BJ (cell line): ENCODE measurements at places on chromosomes 11 and 22.

DNA sequence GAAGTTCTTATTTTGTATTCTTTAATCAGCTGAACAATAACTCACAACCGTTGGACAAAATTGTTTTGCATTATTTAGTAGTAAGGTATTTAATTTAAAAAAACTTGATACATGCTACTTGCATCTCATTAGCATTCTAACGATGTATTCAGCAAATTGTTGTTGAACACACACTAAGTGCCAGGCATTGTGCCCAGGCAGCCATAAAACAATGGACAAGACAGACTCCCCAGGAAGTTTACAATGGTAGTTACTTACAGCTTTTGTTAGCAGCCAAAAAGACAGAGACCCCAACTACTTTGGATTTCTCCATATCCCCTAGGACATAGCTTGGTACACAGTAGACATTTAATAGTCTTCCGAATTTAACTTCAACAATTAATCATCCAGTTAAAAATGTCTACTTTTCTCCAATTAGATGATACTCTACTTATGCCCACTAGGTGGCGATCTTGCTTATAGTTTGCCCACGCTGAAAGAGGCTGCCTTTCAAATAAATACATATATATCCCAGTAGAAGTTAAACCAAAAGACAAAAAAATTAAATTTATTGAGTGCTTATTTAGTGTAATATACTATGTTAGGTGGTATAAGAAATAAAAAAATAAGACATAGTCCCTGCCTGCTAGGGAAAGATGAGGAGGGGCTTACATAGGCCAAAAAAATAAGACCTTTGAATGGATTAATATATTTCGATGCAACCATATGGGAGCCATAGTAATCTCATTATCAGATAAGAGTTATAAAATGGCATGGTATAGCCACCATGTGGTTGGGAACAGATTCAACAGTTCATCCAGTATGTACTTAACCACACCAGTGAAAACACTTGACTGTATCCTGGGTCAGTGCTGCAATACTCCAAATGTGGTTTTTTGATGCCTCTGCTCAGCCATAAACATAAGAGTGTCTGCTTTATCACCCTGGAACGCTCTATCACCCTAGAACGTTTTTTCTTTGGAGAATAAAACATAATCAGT is 2.0 kb upstream of the FJX1 start:
- no peak for DNase-seq

- DNase-seq: no peak
These were observed 24.9 kb downstream of the CLPB start for GRCh38 chr11:72409458-72409857.

- no peak for DNase-seq
These were observed 5.1 kb downstream of the OR10V1 start for GRCh38 chr11:59708537-59708936.

DNA sequence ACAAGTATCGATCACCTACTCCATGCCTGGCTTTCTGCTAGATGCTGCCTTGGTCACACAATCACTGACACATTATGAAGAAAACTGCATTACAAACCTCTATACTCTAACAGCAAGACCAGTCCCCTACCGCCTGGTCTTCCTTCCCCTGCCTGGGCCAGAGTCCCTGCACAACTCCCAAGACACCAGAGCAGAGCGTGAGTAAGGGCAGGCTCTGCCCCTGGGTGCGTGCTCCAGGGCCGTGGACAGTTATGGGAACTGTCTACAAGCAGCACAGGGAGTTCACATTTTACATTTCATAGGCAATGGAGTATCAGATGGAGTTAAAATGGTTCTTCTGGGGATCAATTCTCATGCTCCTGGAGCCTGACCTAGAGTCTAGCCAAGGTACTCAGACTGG is 6.5 kb downstream of the FZD4 start:
- DNase-seq: no peak

GRCh38 chr11:2318707-2319106 is 16.9 kb downstream of the TSPAN32 start:
- no peak for DNase-seq

- peak; percentile 37 for DNase-seq
These were observed 90.1 kb downstream of the KIF18A start for GRCh38 chr11:28017816-28018215.

DNA sequence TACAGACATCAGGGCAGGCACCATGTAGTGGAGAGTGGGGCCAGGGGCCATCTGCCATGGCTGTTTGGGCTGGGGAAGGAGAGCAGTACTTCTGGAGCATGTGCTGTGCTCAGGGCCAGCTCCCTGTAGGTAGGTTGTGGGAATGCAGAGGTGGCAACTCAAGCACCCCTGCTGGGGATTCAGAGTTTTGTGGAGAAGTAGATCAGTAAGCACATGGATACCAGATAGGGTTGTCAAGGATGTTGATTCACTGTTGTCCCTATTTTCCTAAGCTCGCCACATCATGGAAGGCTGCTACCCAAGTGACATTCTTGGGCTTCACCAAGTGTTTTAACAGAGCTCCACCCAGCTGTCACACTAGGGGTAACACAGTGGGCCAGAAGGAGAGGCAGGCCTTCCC is 67.2 kb downstream of the BMAL1 start:
- DNase-seq: no peak

- DNase-seq: no peak
These were observed 37.7 kb upstream of the GNB1L start for GRCh38 chr22:19892257-19892879.

GRCh38 chr11:64204464-64204989 is 2.0 kb upstream of the FERMT3 start:
- peak; percentile 73 for DNase-seq

DNA sequence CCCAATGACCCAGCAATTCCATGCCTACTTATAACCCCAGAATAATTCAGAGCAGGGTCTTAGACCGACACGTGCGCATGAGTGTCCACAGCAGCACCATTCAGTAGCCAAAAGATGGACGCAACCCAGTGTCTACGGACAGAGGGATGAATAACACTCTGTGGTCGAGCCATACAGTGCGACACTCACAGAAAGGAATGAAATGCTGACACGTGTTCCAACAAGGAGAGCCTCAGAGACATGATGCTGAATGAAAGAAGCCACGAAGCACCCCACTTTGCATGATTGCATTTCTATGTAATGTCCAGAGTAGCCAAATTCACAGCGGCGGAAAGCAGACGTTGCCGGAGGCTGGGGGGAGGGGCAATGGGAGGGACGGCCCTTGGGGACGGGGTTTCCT is 134.4 kb downstream of the CTTN start:
- no peak for DNase-seq

GRCh38 chr22:41094041-41094593 is 1.7 kb downstream of the EP300 start:
- no peak for DNase-seq

DNA sequence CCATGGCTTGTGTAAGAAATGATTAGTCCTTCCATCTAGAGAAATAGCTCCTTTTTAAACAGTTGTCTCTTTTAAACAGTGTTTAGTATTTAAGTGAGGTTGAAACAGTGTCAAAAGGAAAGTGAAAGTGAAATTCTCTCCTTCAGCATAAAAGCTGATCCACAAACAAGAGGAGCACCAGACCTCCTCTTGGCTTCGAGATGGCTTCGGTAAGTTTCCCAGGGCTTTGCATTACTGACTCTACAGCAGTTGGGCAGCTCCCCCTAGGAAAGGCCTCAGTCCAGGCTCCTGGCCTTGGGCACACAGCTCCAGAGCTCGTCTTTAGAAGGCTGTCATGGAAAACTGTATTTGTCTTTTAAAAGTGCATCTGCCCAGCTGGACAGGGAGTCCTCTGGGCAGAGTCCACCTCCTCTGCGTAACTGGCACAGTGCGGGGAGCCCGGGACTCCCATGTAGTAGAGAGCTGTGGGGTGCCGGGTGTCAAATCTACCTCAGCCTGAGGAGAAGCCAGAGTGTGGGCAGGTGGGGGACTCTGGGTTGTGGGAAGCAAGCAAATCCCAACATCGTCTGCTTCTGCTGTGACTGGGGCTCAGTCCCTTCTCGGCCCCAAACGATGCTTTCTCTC is at the start of gene PLAAT4:
PLAAT4 (plus strand) TSS at position 140 of the 624 bp plus-strand sequence; CDS start at position 201, 61 bp downstream.
- DNase-seq: no peak

GRCh38 chr11:78833237-78833636 is 258.6 kb upstream of the NARS2 start:
- DNase-seq: no peak

- no peak for DNase-seq
These were observed 71.5 kb upstream of the TTC12 start for GRCh38 chr11:113242767-113243397.

DNA sequence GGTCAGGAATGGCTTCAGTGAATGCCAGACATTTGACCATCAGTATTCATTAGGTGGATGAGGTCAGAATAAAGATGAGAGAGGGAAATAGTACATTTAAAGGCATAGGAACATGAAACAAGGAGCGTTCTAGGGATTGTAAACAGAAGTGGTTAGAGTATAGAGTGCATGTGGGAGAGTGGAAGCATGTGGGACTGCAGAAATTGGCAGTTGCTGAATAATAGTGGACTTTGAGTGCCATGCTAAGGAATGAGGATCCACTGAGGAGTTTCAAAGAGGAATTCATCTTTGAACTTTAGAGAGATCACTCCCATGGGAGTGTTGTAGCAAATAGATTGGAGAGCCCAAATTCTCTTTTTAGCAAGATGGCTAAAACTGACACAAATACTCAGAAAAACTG is 7.9 kb downstream of the RNF169 start:
- DNase-seq: no peak

- no peak for DNase-seq
These were observed 76.3 kb downstream of the CYB5R2 start for GRCh38 chr11:7596975-7597391.

DNA sequence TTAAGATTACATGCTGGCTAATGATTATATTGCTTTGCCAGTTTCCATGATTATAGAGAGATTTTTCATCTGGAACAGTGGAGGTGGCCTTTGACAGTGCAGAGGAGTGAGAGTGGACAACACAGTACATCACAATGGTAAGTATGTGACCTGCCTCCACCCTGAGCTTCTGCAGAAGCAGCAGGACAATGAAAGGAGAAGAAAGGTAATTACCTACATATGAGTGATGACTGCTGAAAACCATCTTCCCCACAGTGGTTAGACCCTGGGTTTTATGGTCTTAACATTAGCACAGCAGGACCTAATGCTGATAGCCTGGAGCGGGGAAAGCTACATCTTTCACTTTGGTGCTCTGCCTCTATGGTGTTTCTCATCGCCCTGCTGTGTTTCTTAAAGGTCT is 454.7 kb upstream of the DDI1 start:
- no peak for DNase-seq

- no peak for DNase-seq
These were observed 984.7 kb downstream of the BRD1 start for GRCh38 chr22:48842976-48843375.

DNA sequence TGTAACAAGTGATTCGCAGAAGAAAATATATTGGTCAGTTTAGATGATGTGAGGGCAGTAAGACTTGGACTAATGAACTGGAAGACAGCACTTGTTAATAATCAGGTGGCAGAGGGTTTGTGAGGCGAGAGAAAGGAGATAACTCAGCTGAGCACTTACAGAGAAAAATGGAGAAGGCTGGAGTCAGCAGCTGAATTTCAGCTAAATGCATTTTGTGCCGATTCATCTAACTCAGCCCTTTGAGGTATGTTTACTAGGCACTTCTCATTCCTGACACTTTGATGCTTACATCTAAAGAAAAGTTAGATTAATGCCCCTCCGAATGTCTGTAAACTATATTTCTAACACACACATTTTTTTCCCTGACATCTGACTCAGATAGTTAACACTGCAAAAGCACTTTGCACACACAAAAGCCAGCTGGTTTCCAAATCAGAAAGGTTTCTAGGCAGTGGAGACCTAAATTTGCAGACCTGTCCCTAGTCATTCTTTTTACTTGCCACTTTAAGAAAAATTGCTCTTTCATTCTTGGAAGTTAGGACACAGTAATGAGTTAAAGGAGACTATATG is 859.5 kb upstream of the CCDC90B start:
- DNase-seq: no peak

GRCh38 chr11:105738251-105738650 is 128.4 kb downstream of the GRIA4 start:
- DNase-seq: no peak

DNA sequence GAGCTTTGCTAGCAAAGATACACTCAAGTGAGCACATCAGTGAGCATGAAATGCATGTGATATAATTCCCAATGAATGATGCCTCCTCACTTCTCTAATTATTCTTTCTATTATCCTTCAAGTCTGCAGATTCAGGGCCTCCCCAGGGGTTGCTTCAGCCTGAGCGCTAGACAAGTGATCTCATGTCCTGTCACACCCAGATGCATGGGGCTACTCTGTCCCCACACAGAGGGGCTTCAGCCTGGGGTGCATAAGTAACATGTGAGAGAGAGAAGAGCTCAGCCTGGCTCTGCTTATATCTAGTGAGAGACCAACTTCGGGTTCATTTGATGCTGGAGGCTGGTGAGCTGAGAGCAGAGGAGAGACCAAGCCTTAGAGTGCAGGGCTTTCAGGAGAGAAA is 85.2 kb downstream of the VPREB1 start:
- no peak for DNase-seq

GRCh38 chr22:36117053-36117554 is 43.5 kb downstream of the APOL3 start:
- DNase-seq: no peak

DNA sequence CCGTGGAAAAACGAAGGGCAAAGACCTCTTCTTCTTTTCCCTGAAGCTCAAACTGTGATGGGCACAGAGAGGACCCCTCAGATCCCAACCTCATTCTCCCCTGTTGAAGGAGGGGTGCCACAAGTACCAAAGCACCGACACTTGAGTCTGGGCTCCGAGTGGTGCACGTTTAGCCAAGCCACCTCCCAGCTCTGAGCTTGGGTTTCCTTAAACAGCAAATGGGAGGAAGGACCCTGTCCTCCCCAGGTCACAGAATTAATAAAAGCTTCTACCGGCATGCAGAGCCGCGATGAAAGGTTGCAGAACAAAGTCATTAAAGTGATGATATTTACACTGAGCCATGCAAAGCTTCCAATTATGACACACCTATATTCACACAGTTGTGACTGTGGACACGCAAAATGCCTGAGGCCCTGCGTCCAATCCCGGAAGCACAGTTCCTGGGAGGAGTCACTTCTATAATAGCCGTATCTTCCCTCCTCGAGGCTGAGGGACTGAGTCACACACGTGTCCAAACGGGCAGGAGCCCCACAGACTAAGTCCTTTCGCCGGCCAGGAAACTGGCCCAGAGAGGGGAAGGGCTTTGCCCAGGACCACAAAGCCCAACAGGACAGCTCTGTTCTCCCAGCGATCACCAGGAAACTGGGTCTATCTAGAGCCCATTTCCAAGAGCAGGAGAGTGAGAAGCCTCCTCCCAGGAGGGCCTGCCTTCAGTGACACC is 922 bp upstream of the CSNK1E start:
- peak; percentile 75 for DNase-seq

DNA sequence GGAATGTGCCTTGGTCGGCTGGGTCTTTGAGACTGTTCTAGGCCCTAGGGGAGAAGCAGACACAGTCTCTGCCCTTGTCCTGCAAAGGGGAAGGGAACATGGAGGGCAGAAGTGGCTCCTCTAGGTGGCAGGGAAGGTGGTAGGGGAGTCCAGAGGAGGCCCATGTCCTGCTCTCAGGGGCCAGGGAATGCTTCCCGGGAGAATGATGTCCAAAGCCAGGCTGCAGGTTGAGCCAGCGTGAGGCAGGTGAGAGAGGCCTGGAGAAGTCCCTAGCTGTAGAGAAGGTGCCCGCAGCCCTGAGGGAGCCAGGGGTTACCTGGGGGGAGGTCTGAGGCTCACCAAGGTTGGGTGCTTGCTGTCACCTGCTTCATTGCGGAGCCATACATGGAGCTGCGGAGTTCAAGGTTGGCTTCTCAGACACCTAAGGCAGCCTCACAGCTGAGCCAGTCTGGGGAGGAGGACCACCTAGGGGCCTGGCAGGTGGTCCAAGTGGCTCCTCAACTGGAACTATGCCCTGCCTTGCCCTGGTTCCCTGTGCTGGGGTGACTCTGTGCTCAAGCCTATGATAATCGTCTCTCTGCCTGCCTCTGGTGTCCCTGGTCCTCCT is 46.1 kb downstream of the SMIM38 start:
- DNase-seq: no peak

GRCh38 chr11:75667255-75667830 is 1.5 kb downstream of the MAP6 start:
- no peak for DNase-seq
